Foreskin fibroblast (primary cell): ENCODE measurements at places on chromosomes 3 and 15.

- DNase-seq = no peak
Observed at GRCh38 chr15:72369964-72370363, 5.8 kb downstream of the HEXA start.

GRCh38 chr15:78225783-78226541, 8.4 kb downstream of the ACSBG1 start:
- DNase-seq = peak; percentile 47

DNA sequence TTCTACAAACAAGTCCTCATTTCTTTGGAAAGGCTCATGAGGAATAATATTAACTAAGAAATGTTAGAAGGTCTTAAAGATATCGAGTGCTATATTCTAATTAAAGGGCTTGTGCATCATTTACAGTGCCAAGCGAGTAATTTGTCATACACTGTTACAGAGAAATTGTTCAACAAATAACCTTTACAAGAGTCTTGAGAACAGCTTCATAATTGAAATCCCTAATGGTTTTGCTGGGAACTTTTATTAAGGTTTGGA, 209.5 kb downstream of the MECOM start:
- no peak for DNase-seq

- no peak for DNase-seq
Observed at GRCh38 chr3:155106119-155106518, 26.0 kb downstream of the MME start.

DNA sequence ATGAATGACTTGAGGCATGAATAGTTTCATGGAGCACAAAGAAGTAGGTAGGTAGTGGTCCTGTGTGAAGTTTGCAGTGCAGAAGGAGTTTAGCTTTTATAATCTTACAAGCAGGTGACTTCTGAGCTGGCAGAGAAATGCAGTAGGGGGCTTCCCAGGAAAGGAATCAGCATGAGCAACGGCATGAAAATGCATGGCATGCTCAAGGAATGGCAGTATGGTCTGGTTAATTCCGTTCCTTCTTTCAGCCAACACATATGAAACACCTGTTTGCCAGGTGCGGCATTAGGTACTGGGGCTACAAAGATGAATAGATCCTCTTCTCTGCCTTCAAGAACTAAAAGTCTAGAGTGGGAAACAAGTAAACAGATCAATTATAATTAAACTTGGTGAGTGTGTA, 138.0 kb upstream of the BHLHE40 start:
- no peak for DNase-seq
